ENCODE measurements at places on chromosomes 4 and X.

- no peak for DNase-seq
These were observed 42.9 kb upstream of the TMPRSS11B start for GRCh38 chr4:68288393-68288740.

DNA sequence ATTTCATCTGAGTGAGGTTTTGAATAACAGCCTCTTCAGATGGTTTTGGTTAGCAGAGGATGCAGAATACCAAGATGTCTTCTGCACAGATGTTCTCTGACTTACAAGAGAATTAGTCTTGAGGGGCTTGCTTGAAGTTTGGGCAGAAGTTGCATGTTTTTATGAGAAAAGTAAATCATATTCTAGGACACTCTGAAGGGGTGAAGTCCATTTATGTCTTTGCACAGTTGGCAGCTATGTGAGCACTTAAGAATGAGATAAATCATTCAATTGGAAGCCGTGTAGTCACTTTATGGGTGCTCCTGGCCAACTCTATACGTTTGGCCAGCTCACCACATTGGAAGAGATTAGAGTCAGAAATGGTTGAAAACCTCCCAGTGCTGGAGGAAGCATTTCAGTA is 252.7 kb upstream of the KCNIP4 start:
- DNase-seq = no peak

DNA sequence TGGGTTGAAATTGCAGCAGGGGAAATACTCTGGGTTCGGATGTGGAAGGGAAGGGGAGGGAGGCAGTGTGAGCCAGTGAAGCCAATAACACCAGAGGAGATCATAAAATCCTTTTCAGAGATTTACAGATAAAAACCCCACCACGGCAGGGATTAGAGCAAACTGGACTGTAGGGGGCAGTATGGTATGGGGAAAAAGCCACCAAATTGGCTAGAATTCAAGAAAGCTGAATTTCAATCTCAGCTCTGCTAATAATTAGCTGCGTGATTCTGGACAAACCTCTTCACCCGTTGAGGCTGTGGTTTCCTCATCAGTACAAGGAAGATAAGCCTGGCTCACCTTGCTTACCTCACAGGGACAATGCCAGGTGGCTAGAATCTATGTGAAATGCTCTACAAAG is 108.1 kb downstream of the ATG4A start:
- no peak for DNase-seq

DNA sequence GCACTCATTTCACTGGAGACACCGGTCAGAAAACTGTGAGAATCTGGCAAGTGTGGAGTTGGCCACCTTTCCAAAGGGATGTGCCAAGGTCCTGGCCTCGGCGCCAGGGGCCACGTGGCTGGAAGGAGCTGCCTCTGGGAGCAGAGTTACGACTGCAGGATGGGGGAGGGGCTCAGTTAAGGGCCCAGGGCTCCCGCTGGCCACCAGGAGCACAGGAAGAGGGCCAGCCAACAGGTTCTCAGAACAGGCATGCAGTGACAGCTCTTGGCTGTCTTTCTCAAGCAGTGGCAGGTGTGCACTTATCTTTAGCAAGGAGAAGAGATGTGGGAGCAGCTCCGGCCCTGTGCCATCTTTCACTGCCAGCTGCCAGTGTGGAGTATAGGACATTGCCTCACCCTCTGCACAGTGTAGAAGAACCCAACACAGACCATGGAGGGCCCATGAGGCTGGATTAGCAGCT is 115.9 kb upstream of the RBPJ start:
- no peak for DNase-seq

DNA sequence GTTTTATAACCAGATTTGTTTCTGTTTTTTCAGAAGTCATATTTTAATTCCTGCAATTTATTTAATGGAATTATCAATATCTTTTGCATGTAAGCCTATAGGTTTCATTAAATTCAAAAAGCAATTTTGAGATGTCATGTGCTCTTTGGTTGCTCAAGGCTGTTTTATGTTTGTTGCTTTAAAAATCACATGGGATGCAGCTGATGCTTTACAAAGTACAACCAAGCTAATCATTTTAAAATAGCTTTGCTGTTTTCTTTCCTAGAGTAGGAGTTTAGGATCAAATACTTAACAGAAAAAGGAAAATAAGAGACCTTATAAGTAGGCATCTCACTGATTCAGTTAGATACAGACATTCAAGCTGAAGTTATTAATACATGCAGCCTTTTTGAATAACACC is 11.3 kb downstream of the CPEB2 start:
- DNase-seq = no peak

- DNase-seq = no peak
These were observed 353.0 kb upstream of the SLC7A11 start for GRCh38 chr4:138595171-138595570.

GRCh38 chr4:122665161-122665929 is 44.5 kb upstream of the IL21 start:
- no peak for DNase-seq

DNA sequence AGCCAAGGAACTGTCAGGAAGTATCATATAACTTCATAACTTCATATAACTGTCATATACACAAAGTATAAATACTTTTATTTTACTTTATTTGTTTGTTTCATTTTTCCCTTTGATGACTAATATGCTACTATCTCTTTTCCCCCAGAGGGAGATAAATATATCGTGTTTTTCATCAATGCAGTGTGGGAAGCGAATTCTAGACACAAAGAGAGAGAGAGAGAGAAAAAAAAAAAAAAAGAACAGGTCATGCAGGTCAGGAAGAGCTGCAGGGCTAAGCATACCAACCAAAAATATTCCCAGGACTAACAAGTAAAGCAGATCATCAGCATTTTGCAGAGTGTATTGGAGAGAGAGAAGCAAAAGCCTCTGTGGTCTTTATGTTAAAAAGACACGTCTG is 1849.2 kb downstream of the STIM2 start:
- DNase-seq = no peak

- DNase-seq = no peak
These were observed 169.9 kb downstream of the ASMT start for GRCh38 chrX:1784773-1785172.

All from pulmonary artery endothelial cell (primary cell).